ENCODE measurements at places on chromosomes 11 and 22.

DNA sequence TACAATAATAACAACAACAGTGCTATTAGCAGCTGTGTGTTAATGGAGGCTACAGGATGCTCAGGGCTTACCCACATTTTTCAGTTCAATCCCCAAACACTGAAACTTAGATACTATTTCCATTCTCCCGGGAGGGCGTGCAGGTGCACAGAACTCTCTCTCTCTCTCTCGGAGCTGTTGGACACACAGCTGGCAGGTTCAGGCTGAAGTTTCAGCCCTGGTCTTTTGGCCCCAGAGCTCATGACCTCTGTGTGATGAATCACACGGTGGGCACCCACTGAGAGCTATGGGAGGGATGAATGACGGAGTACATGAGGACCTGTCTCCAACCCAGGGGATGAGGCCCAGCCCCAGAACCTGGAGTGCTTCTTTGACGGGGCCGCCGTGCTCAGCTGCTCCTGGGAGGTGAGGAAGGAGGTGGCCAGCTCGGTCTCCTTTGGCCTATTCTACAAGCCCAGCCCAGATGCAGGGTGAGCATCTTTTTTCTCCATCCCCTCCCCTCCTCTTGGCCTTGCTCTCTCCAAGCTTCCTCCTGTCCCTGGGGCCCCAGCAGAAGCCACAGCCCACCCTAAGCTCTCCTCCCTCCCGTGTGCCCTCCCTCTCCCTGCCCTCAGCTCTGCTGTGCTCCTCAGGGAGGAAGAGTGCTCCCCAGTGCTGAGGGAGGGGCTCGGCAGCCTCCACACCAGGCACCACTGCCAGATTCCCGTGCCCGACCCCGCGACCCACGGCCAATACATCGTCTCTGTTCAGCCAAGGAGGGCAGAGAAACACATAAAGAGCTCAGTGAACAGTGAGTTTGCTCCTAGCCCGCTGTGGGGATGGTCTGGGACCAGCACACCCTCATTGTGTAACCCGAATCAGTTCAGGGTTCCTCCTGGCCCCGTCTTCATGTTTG, 16.9 kb downstream of the CSF2RB start:
- no peak for DNase-seq

GRCh38 chr11:128546916-128547315, 40.4 kb downstream of the ETS1 start:
- DNase-seq, result no peak

GRCh38 chr11:70397336-70397982, 870 bp upstream of the CTTN start:
- no peak for DNase-seq

DNA sequence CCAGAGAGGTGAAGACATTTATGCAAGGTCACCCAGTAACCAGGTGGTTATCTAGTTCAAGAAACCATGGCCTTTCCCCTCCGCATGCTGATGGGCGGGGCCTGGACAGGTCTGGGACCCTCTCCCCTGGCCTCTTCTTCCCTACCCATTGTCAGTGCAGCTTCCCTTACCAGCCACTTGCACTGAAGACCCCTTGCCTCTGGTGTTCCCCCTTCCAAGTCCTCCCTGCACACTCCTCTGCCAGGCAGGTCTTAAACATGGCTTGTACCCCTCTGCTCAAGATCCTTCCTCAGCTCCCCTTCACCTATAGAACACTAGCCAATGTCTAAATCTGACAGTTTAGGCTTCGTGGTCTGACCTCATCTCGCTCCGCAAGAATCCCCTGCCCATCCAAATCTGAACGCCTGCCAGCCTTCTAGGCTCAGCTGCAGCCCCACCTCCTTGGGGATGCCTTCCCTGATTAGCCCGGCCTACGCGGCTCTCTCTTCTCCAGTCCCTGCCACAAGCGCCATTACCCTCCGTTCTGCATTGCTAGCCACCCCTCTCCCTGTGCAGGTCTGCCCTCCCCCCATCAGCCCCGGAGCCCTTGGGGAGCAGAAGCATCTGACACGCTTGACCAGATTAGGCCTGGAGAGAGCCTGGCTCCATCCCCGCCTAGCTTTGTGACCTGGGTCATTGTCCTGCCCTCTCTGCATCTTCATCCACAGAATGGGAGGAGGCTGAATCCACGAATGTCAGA, 213.8 kb downstream of the DSCAML1 start:
- peak; percentile 45 for DNase-seq

DNA sequence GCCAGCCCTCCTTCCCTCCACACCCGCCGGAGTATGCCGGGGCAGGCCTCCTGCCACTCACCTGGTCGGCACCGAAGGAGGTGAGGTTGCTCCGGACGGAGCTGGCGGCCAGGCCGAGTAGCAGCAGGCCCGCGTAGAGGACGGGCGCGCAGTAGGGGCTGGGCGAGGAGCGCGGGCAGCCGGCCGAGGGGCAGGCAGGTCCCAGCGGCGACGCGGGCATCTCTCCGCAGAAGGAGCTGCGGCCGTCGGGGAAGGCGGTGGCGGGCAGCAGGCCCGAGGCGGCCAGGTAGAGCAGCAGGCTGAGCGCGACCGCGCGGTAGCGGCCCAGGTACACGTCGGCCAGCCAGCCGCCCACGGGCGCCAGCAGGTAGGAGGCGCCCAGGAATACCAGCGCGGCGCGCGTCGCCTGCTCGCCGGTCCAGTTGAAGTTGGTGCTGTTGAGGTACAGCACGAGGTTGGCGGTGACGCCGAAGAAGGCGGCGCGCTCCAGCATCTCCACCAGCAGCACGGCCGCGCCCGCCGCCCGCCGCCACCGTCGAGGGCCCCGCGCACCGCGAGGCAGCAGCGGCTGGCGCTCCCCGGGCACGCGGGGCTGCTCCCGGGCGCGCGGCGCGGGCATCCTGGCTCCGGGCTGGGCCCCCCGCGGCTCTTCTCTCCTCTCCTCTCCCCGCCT, 907 bp downstream of the SLC15A3 start:
- peak; percentile 70 for DNase-seq

DNA sequence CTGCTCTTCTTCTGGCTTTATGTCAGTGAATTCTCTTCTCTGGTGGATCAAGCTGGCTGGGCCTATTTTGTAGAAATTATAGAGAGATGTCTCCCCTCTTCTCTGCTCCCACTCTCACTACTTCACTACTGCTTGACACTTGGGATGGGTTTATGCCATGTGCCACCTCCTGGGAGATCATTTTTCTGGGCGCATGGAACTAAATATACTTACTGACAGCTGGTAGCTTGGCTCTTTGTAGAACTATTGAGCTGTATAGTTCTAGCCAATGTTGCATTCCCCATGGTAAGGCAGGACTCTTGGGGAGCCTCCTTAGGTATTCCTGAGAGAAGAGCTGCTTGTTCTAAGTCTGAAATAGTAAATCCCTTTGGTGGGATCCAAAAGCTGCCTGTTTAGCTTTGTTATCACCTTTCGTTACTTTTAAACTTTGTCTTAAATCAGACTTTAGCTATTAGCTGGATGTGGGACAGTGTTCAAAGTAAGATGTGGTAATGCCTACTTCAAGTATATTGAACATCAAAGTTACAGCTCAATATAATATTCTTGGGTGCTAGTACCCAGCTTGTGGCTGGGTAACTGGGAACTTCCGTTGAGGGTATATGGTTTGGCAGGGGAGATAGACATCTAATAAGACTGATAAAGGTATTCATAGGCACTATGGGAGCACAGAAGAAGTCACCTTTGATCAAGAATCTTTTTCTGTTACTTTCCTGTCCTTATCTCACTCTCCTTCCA, 87.5 kb upstream of the RRM1 start:
- no peak for DNase-seq

- no peak for DNase-seq
These were observed 2.0 kb downstream of the FAT3 start for GRCh38 chr11:92226331-92227229.

DNA sequence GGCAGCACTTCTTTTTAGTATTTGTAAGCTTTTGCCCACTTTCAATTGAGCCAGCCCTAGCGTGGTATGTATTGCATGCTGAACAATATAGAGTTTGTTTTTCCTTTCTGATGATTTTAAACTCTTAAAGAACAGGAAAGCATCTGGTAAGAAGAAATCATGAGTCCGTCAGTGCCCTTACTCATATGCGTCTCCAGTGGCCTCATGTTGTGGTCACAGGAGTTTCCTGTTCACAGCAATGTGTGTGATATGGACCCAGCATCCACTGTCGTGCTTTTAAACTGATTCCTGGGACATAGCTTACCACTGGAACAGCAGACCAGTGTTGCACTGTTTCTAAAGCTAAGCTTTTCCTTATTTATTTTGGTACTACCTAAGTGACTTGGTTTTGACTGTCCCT, 40.1 kb downstream of the BID start:
- DNase-seq, result no peak

DNA sequence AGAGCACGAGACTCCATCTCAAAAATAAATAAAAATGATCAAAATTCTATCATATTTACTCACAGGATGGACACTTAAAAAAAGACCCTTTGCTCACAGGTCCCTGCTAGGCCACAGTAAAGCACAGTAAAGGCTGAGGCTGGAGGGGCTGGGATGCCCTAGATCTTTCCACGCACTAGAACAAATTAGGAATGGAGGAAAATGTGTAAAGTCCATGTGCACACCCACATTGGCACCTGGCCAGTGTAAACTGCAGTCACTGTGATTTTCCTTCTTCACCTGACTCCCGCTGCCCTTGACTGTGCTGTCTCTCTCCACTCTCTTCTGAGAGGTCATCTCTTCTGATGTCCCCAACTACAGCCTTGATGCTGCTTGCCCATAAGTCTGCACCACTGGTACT, 195.5 kb downstream of the EFCAB6 start:
- DNase-seq, result no peak

DNA sequence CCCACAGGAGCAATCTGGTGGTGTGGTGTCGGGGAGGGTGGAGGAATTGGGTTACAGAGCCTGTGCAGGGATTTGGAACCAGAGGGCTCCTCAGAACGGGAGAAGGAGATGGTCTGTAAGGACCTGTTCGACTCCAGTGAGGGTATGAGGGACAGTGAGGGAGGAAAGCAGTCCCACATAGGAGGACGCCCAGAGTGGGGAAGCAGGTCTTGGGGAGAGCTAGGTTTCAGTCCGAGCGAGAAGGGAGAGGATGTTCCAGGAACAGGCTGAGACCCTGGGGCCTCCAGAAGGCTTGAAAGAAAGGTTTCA, 32.0 kb upstream of the GNAZ start:
- no peak for DNase-seq

DNA sequence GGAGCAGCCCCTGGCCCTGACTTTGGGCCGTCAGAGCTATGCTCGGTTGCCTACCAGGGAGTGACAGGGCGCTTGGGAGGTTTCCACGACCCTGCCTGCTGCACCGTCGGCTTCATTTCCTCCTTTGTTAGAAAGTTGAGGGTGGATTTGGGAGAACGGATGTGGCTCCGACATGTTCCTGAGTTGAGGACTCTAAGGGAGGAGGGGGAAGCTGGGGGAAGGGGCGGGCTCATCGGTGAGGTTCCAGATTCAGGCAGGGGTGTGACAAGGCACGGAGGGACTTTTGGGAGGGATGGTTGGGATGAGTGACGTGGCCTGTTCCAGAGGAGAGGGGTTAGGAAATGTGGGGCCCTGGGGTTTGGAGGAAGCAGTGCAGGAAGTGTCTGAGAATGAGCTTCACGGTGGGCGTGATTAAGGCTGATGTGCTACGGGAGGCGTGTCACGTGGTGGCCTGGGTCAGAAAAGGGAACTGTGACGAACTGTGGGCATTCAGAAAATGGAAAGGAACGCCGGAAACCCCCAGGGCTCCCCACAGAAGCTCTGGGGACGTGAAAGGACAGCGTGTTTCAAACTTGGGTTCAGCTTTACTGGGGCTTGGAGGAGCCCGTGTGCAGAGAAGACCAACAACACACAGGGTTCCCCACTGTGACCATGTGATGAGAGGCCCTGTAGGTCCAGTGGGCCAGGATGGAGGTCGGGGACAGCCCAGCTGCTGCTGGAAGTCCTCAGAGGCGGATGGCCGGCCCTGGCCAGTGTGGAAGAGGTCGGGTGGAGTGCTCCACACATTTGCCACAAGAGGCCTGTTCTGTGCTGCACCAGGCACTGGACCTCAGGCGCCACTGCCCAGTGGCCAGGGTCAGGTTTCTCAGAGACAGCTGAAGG, 2.8 kb downstream of the PARVB start:
- DNase-seq, result peak; percentile 85

- peak; percentile 61 for DNase-seq
These were observed 75.6 kb downstream of the BRD1 start for GRCh38 chr22:49751966-49752597.

DNA sequence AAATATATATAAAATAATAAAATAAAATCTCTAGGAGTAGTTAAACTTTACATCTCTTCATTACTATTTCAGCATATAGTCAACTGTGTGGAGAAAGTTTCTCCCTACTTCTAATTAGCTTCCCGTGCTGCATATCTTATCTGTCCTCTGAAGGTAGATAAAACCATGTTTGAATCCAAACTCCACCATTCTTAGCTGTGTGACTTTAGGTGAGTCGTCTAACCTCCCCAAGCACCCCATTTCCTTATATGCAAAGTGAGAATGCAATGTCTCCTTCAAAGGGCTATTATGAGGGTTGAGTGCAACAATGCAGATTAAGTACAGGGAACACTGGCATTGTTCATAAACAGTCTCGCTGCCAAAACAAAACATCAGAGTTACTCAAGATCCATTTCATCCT, 80.8 kb upstream of the DRD2 start:
- no peak for DNase-seq

GRCh38 chr11:776263-776560, 1.1 kb downstream of the GATD1 start:
- DNase-seq, result no peak

DNA sequence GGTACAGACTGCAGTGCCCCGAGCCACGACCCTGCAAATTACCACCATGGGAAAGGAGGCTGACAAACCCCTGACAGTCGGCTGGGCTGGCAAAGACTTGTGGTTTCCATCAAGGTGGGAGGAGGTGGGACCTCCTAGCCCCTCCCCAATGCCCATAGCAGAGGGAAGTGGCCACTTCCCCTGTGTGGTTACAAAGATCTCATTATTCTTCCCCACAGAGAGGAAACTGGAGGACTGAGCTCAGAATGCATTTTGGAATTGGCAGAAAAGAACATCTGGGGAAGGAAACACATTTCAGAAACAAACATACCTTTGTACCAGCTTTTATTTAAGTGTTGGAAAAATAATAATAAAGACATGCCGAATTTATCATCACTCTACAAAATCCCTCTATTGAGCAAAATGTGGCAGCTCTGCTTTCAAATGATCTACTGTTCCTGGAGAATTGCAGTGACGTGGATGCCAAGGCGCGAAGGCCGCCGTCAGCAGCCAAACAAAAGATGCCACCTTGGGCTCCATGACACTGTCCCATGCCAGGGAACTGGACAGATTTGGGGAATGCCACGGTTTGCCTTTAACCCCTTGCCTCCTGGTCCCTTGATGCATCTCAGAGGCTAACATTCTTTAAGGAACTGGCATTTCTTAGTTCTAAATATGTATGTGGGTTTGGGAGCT, 169.6 kb downstream of the CRYBB2 start:
- no peak for DNase-seq

Measured in activated effector memory CD4-positive, alpha-beta T cell treated with anti-CD3 and anti-CD28 coated beads, Interleukin-2, amount 50 U/mL, for 16 hours (primary cell).